ENCODE measurements at places on chromosomes 2 and 18.
A peak's percentile ranks its signal among the peaks of the same experiment; 100 is the strongest.

- DNase-seq = no peak
These were observed 278.3 kb downstream of the NAPG start for GRCh38 chr18:10804126-10804525.

DNA sequence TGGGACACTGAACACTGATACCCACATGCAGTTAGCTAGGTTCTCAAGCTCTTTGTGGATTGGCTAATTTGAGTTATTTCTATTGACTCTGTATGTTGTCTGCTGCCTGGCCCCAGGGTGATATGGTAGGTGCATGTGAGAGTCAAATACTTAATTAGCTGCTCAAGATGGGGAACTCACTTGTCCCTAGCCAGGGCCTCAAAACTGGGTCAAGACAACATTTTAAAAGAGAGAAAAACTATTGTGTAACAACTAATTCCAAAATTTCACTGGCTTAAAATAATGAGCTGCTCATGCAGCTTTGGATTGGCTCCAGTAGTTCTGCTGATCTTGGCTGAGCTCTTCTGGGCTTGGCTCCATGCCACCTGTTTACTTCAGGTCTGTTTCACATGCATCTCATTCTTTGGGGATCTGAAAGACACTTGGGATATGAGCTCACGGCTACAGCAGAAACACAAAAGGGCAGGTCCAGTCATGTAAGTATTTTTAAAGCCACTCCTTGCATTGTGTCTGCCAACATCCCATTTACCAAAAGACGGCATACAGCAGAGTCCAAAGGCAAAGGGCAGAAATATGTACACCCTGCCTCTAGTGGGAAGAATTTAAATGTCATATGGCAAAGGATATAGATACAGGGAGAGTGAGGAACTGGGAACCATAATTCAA is 716.8 kb downstream of the SUCLG1 start:
- no peak for DNase-seq

GRCh38 chr2:207288628-207289027 is 122.9 kb upstream of the KLF7 start:
- no peak for DNase-seq

DNA sequence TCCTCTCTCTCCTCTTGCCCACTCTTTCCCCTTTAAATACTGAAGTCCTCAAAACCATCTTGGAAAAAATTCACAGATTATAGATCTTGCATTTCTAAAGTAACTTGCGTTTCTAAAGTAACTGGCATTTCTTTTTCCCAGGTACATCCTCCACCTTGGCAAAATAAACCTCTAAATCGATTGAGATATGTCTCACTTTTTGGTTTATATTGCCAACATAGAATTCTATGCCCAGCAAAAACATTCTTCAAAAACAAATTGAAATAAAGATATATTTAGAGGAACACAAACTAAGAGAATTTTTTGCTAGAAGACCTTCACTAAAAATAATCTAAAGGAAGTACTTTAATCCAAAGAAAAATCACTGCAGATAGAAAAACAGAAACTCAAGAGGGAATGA is 122.5 kb upstream of the RBMS1 start:
- no peak for DNase-seq

DNA sequence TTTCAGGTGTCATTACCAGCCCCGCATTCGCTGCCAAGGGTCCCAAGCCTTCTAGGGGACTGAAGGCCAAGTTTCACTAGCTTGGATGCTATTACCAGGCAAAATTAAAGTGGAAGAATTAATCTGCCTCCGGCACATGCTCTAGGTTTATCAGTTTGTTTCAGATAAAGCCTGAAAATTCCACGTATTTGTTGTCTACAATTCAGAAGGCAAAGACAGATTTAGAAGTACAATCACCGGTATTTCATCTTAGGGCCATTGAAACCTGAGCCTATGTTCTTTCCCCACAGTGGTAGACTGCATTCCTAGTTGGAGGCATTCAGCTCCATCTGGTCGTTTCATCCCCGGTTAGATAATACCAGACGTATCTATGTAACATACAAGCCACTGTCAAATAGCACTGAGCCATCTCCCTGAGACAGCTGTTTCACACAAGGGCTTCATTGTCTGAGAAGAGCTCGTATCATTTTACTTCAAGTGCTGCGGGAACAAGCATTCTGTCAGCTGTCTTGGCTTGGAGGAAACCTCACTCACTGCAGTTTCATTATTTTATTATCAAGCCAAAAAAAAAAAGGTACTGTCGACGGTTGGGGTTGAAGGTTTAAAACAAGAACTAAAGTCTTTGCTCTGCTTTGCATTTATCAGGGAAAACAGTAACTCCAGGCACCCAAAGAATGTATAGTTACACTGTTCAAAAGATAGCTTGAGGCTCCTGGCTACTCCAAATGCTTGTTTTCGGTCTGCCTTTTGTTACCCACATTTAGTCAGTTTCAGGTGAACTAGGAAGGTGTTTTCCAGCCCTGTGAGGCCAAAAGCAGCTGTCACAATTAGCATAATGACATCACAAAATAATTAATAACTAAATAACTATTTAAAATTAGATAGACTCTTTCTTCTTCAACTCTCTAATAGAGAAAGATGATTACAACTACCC is 76.7 kb downstream of the TGIF1 start:
- DNase-seq = no peak

GRCh38 chr18:76255070-76255683 is 239.9 kb downstream of the ZNF516 start:
- DNase-seq = no peak

GRCh38 chr2:43251171-43251731 is 24.8 kb upstream of the ZFP36L2 start:
- no peak for DNase-seq

- DNase-seq = no peak
These were observed 3.3 kb downstream of the DYSF start for GRCh38 chr2:71456617-71457016.

GRCh38 chr2:216478151-216478550 is 20.5 kb upstream of the RPL37A start:
- DNase-seq = no peak

DNA sequence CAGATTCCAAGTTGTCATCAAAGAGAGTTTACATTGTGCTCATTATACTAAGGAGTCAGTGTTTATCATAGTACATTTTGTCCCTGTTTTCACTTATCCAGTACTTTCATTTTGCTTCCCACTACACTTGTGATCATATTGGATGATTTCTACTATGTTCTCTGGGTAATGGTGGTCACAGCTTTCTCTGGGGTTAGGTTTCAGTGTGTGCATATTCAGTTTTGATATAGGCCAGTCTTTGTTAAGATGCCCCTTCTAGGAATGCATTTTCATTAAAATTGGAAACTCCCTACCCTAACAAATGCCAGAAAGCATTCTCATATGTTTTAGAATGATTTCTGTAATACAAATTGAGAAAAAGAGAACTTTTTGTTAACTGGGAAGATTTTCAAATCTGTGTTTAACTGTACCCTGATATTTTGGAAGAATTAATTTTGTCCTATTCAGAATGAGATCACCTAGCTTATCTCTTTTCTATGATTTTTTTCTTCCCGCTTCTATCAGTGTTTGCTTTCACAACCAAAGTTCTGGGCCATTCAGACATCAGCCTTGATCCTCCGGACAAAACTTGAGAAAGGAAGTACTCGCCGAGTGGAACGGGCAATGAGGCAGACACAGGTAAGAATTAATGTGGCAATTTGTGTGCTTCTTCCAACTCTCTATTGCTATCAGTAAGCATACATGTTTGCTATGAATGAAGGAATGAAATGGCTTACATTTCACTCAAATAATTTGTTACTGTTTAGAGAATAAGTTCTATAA is 74.6 kb downstream of the TTC27 start:
- DNase-seq = no peak

DNA sequence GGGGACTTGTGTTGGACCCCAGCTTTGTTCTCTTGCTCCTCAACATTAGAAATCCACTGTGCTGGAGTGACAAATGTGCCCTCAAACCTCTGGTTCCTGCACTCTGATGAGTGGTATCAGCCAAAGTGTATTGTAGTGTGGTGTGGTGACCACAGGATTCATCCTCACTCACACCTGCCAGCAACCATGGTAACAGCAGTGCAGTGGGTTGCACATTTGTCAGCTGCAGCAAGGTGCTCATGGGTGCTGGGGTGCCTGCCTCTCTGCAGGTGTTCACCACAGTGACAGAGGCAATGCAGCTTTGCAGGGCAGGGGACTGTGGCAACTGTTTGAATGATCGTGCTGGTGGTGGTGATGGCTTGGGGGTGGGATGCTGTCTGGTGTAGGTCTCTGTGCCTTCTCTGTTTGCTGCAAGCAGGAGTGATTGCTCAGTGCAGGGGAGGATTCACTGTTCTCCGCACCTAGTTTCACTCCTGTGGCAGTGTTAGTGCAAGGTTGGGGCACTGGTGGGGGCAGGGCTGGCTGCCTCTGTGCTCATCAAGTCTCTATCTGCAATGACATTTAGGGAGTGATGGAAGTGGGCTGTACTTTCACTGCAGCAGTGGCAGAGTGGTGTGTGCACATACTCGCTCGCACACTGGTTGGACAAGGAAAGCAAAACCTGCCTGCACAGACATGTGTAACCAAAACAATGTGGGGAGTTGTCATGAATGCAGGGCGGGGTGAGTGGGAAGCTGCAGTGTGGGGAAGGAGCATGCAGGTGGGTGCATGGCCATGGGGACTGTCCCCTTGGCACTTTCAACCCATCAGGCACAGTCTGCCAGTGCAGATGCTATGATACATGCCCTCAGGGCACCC is 301.1 kb downstream of the PIK3C3 start:
- no peak for DNase-seq

DNA sequence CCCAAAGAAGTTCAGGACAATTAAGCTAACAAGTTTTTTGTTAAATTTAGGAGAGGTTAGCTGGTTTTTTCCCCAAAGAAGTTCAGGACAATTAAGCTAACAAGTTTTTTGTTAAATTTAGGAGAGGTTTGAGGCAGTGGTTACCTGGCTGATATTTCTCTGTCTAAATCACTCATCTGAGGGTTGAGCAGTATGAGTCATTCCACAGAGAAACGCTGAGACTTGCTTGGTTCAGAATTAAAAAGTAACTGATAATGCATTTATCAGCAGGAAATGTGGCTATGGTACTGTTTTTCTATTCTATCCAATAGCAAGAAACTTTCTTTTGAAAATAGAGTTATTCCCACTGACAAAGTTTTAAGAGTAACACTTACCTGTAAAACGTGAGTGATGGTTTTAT is 22.8 kb upstream of the KIDINS220 start:
- no peak for DNase-seq

DNA sequence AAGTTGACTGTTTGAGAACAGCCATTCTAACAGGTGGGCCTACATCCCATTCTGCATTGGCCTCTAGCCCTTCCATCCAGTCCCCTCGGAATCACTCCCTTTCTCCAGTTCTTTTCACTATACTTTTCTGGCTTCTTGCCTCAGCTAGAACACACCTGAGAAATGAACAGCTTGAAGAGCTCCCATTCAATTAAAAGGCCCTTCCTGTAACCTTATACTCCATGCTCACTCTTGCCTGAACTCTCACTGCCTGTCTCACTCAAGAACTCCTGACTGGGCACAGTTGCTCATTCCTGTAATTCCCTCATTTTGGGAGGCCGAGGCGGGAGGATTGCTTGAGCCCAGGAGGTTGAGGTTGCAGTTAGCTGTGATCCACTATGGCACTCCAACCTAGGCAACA is 23.6 kb downstream of the CHRNA1 start:
- no peak for DNase-seq

- DNase-seq = no peak
These were observed 204.1 kb downstream of the NDUFA10 start for GRCh38 chr2:239820836-239821693.

DNA sequence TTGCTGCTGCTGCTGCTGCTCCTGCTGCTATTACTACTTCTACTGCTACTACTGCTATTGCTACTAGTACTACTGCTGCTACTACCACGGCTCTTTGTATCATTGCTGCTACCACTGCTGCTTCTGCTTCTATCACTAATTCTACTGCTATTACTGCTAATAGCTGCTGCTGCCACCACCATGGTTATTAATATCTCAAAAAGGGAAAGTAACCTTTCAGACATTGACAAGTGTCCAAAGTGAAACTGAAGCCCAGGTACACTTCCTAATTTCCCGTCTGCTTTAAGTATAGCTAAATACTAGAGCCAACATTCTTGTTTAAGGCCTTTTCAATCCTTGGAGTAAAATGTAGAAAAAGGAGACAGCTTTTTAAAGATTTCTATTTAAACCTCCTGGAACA is 45.4 kb upstream of the EHBP1 start:
- peak; percentile 42 for DNase-seq

- DNase-seq = peak; percentile 73
These were observed 35.7 kb downstream of the CDC42EP3 start for GRCh38 chr2:37635504-37636380.

- DNase-seq = no peak
These were observed 92.2 kb upstream of the MBOAT2 start for GRCh38 chr2:9095690-9096089.

GRCh38 chr2:205107810-205108209 is 562.5 kb downstream of the PARD3B start:
- no peak for DNase-seq

GRCh38 chr2:20012032-20012281 is 511 bp downstream of the MATN3 start:
- DNase-seq = no peak

DNA sequence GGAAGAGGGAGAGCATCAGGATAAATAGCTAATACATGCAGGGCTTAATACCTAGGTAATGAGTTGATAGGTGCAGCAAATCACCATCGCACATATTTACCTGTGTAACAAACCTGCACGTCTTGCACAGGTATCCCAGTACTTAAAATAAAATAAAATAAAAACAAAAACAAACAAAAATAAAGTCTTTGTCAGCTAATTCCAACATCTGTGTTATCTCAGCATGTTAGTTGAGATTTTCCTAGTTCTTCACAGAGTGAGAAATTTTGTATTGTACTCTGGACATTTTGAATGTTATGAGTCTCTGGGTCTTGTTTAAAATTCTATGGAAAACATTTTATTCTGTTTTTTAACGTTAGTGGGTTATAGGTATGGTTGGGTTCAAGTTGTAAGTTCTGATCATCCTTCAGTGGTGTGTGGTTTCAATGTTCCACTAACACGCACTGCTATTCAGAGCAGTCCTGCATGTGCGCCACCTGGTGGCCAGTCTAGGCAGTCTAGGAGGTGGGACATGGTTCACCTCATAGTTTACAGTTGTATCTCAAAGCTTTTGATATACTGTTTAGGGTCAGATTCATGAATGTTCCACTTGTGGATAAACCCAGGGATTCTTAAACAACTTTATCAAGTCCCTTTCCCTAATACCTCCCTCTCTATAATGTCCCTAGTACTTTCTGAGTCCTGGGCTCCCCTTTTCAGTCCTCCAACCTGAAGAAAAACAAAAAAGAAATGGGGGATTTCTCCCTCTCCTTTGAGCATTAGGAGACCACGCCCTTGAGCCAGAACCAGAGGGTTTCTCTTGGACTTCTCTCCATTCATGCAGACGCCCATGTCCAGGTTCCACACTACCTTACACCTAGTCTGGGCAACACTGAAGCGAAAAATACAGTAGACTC is 213.4 kb upstream of the GATA6 start:
- no peak for DNase-seq

DNA sequence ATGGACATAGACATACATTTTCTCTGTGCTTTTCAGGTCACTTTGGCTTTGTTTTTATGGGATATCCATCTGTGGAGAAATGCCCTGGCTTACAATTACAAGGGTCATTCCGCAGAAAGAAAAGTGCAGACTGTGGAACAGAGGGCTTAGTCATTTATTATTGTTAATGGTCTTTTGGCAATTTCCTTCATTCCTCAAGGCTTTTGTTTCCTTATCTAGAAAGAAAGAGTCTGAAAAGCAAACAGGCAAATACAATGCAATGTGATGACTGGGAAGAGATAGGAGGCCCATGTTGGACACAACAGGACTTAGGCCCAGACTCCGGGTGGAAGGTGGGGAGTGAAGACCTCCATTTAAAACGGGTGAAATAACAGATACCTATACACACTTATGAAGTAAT is 129.5 kb upstream of the CAVIN2 start:
- no peak for DNase-seq

- DNase-seq = no peak
These were observed 32.0 kb downstream of the MARCHF4 start for GRCh38 chr2:216340280-216340631.
